Left lung (tissue), 14 donors: ENCODE measurements at places on chromosomes 4 and X. TPM values are rescaled to one million over a fixed set of nuclear protein-coding genes. Genes with fewer than 3 reads are reported as not detected.

DNA sequence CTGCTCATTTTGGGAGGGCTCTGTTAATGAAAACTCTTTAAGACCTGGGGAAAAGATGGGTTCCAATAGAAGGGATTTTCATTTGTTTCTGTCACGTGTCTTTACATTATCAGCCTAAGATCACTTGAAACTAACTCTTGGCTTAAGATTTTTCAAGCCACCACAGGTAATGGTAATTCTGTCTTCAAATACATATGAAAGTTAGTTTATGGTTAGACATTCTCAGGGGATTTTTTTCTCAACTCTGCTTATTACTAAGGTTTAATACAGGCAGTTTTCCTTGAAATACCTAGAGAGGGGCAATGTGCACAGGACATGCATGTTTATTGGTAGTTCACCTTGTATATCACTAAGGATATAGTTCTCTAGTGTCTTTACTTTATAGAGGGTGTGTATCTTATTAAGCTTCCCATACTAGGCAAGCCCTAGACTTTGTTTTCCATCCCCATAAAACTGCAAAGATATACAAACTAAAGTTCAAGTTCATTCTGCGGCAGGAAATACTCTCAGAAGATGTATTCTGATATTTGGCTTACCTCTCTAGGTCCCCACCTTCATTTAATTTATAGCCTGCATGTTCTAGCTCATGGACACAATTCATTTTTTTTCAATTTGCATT, 38.2 kb upstream of the MYOZ2 start:
- no peak for DNase-seq

Gene MAGEB1
- polyA plus RNA-seq: not detected

DNA sequence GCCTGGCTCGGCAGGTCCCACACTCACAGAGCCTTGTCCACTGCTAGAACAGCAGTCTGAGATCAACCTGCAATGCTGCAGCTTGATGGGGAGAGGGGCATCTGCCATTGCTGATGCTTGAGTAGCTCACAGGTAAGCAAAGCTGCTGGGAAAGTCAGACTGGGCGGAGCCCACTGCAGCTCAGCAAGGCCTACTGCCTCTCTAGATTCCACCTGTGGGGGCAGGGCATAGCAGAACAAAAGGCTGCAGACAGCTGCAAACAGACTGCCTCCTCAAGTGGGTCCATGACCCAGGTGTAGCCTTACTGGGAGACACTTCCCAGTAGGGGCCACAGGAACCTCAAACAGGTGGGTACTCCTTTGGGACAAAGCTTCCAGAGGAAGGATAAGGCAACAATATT, 110.6 kb upstream of the ADAMTS3 start:
- DNase-seq: no peak

GRCh38 chrX:153407736-153408135, 3.5 kb upstream of the ZFP92 start:
- DNase-seq: no peak

Gene NHSL2
- polyA plus RNA-seq: 10.8 TPM

Gene RNF150
- polyA plus RNA-seq: 15.2 TPM

- DNase-seq: no peak
Measured at GRCh38 chr4:142558851-142559250, 287.2 kb downstream of the INPP4B start.

Gene MAOA
- 54.2 TPM for polyA plus RNA-seq

DNA sequence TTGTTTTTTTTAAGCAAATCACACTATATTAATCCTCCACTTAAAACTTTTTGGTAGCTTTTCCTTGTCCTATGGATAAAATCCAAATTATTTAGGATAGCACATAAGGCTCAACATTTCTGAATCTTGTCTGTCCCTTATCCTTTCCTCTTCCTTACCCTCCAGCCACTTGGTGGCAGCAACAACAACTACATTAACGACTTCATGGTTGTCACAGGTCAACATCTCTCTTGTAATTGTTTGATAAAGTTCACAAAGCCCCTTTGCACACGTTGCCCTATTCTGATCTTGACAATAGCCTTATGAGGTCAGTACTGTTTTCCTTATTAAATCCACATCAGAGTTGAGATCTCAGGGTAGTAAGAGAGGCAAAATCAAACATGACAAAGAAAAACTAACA, 269.0 kb upstream of the PABPC4L start:
- no peak for DNase-seq

DNA sequence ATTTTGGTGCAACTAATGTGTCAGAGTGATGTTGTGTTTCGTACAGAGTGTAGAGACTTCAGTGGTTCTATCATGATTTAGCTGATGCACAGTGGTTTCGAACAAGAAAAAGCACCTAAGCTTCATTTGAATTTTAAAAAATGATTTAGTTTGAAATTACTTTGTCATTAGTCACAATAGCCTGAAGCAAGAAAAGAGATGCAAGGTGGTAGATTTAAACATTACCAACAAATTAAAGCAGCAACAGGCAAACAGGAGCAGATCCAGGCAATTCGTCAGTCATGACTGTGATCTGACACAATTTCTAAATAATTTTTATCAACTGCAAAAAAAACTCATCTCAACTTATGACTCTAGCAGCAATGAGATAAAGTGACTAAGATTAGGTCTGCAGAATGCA, 24.6 kb upstream of the COX7B2 start:
- no peak for DNase-seq

Gene SORCS2
- 7.8 TPM for polyA plus RNA-seq

GRCh38 chr4:71382900-71383560, 44.2 kb downstream of the SLC4A4 start:
- DNase-seq: no peak

DNA sequence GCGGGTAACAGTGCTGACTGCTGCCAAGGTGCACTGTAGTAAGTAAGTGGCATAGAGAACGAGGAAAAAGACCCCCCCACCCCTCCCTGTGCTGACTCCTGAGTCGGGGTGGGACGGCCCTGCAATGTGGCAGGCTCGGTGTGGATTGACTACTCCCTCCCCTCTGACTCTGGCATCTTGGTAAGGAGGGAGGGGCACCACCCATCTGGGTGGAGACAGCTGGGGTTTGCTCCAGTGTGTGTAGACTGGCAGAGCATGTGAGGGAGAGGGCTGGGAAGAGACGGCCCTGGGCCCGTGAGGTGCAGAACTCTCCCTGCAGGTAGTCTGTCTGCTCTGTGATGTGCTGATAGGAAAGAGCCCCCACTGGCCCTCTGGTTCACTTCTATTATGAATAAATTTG, 31.0 kb downstream of the NSG1 start:
- no peak for DNase-seq

- DNase-seq: no peak
Measured at GRCh38 chr4:704198-704891, 1.3 kb upstream of the PCGF3 start.

Gene PABPC5
- polyA plus RNA-seq: 8.4 TPM

Gene SPIN2A
- polyA plus RNA-seq: 3.4 TPM

DNA sequence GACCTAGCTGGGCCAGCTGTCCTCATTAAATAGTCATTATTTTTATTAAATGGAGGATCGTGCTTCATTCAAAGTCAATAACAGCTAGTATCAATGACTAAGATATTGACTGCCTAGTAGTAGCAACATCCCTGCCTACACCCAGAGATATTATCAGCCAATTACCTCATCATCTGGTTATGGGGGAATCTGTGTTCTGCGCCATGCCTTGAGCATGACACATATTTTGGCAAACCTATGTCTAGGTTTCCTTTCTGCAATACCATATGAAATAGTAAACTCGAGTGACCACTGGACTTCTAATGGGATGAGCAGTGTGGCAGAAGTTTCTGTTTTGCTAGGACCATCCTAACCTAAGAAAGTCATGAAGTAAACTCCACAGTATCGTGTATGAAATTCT, 50.0 kb upstream of the AADAT start:
- no peak for DNase-seq

Gene SSX2
- polyA plus RNA-seq: not detected

DNA sequence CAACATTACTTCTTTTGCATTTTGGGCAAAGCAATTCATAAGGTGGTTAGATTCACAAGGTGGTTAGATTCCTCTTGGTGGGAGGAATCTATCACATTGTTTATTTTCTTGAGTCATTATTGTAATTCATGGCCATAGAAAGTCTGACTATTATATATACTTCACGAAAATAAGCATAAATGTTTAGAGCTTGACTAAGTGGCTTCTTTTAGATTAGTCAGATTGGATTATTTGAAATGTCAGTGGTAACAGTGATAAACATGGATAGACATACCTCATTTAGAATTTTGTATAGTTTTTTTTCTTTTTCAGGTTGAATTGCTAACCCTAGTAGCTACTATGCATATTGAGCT, 24.9 kb upstream of the DYNLT3 start:
- no peak for DNase-seq

DNA sequence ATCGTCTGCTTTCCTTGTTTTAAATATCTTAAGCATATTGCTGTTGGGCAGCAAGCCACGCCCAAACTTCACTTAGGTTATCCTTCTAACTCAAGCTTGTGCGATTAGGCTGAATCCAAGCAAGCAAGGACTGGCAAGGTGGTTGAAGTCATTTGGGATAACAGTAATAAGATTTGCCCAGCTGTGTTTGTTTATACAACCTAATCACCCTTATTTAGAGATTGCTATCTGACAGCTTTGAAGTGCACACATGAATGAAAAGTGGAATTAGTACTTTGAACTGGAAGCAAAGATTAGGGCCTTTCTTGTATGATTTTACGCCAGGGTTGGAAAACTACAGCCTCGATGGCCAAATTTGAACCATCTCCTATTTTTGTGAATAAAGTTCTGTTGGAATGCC, 182.1 kb downstream of the ASB9 start:
- no peak for DNase-seq

DNA sequence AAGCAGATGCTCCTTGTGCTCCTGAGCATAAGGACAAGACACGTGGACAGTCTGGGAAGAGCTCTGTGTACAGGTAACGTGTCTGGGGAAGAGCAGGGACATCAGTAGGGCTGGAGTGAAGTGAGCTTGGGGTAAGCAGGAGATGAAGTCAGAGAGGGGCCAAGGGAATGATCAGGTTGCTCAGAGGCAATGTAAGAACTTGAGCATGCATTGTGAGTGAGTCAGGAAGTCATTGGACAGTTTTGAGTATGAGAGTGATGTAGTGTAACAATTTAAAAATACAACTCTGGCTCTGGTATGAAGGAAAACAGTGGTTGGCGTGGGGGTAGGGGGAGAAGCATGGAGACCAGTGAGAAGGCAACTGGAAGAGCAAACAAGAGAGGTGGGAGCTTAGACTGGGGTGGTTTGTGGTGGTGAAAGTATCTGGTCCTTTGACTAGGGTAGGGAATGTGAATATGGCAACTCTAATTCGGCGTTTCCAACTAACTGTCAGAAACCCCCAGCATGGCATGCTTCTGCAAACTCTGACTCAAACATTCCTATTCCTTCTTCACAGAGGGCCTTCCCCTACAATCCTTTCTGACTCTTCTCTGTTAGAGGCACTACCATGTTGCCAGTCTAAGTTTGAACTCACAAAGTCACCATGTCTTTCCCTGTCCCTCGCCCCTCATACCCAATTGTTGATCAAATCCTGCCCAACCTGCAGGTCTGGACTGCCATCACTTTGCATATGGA, 57.2 kb downstream of the STBD1 start:
- DNase-seq: no peak

Gene MAGEE1
- 5.3 TPM for polyA plus RNA-seq

DNA sequence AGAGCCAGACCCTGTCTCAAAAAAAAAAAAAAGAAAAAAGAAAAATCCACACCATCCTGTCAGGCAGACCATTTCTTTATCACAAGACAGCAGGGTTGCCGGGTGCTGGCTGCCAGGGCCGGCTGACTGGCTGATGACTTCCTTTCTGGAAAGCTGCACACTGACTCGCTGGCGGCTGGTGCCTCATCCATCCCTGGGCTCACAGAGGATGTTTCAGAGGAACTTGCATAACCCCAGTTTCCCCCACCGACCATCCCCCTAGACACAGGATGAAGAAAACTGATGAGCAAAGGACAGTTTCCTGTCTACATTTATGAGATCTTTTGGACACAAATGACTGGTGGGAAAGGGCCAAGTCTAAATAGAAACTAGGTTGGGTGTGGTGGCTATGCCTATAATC, 14.1 kb downstream of the HPSE start:
- DNase-seq: peak; percentile 83
